Activated CD4-positive, CD25-positive, alpha-beta regulatory T cell treated with anti-CD3 and anti-CD28 coated beads, Interleukin-2, amount 50 U/mL, for 24 hours (primary cell): ENCODE measurements at places on chromosomes 4 and X.

- ATAC-seq: no peak
These were observed 497.2 kb downstream of the RAPGEF2 start for GRCh38 chr4:159600061-159600460.

DNA sequence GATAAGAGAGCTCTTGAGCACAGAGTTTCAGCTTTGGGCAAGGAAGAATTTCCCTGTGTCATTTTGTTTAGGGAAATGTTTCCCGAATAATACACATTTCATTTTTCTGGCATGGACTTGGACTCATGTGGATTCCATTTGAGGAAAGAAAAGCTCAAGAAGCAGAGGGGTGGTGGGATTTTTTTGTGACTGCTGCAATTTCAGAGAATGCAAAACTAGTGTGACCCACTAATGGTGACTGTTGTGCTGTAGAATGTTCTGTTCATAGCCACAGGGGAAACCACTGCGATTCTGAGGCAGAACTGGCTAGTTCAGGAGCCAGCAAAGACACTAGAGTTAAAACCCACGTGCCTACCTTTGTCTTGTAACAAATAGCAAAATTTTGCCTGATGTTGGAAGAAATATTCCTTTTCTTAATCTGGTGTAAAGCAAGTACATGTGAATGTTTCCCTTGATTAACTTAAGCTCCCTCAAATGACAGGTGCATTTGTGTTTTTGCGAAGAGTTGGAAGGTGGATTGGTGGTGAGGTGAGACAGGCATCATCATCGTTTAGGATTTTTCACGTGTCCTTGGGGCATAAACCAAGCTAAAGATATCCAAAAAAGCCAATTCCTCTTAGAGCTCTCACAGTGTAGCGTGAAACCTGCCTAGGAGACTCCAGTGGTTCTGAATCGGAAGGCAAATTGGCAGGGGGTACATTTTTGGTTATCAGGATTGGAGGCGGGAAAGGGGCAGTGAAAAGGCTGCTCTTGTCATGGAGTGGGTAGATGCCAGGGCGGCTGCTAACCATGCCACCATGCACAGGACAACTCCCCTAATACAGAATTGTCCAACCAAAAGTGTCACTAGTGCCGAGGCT lies 38.0 kb upstream of the FAM9C start:
- peak; percentile 30 for ATAC-seq

DNA sequence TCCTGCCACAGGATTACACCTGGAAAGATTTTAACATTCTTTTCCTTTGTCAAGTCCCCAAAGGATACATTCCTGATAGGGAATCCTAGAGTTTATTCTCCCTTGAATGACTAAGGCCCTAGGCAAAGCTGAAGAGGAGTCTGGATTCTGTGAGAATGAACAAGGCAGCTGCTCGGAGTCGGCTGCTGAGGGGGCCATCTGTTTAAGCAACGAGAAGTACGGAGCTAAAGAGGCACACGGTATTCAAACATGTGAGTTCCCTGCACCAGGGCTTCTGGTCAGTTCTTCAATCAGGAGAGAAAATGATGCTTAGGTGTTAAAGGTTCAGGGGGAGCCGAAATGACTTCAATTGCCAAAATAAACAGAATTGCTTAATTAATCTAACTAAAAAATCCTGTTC lies 97.6 kb downstream of the MGST2 start:
- no peak for ATAC-seq

- ATAC-seq: no peak
These were observed 118.6 kb upstream of the NEIL3 start for GRCh38 chr4:177190995-177191580.

DNA sequence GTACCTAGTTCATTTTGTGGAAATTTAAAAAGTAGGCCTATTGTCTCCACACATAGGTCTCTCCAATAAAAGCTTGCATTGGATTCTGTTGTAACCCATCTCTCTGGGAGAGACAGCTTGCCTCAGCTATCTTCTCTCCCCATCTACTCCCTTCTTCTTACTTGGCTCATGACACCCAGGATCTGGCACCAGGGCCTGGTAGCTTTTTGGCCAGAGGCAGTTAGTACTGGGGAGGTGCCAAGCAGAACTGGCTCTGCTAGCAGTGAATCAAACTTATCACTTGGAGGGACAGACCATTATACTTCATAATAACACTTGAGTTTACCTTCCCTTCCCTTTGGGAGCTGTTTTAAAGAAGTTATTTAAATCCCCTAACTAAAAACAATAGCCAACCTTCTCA lies 31.8 kb downstream of the PLAC1 start:
- no peak for ATAC-seq

DNA sequence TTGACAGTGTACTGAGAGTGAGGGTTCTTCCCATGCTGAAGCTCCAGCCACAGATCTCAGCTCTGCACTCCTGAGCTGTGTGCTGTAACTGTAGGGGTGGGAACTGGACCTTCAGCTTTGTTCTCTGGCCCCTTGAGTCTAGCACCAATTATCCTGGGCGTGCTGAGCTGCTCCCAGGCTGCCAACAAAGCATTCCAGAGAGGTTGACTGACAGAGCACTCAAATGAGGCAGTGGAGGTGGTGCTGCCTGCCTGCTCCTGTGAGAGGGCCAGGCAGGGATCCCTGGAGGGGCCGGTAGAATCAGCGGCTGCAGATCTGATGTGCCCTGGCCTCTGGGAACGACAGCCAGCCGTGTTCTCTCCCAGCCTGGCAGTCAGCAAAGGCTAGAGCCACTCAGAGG lies 375.7 kb upstream of the AADAT start:
- no peak for ATAC-seq

DNA sequence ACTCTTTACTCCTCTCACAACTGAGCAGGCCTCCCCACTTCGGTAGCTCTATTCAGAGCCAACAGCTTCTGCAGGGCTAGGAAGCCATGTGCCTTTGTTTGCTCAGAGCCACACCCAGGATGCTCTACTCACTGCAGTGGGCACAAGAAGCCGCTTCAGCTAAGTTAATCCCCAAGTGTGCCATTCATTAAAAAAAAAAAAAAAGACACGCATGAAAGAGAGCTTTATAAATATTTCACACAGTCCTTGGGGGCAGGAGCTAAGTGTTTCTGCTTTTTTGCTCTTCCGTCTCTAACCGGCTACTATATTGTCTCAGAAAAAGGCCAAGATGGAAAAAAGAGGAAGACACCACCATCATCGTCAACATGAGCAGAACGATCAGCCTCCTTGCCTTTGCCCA lies 8.1 kb downstream of the CRMP1 start:
- no peak for ATAC-seq

DNA sequence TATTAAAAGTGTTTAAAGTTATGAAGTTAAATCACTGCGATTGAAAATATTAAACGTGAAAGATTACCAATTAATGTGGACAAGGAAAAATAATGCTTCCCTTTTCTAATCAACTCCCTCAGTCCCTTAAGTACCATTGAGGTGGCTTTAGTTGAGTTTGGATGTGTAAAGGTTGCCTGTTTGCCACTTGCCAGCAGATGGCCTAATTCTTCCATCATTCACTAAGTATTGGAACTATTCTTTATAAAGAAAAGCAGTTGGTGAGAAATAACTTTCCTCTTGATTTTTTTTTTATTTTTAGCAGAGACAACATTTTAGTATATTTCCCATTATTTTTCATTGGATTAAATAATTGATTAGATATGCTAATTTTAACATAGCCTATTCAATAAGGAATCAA lies 295.9 kb upstream of the TACR3 start:
- no peak for ATAC-seq

- ATAC-seq: no peak
These were observed 193.5 kb upstream of the AMOT start for GRCh38 chrX:113033966-113034680.

- ATAC-seq: no peak
These were observed 513.7 kb downstream of the RPA4 start for GRCh38 chrX:97397371-97397770.

DNA sequence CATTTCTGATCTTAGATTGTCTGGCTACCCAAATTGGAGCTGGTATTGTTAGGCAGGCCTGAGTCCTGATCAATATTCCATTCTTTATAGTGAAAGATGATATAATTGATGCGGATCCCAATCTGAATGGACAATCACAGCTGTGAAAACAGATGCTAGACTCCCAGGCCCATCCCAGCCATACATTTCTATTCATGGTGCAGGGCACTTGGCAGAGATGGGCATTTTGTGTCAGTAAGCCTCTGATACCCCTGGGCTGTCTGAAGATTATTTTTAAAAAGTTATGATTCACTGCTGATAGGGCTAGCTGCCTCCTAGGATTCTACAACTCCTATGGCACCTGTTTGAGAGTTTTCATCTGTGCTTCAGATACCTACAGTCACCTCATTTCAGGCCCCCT lies 61.2 kb upstream of the TSPAN7 start:
- ATAC-seq: no peak

DNA sequence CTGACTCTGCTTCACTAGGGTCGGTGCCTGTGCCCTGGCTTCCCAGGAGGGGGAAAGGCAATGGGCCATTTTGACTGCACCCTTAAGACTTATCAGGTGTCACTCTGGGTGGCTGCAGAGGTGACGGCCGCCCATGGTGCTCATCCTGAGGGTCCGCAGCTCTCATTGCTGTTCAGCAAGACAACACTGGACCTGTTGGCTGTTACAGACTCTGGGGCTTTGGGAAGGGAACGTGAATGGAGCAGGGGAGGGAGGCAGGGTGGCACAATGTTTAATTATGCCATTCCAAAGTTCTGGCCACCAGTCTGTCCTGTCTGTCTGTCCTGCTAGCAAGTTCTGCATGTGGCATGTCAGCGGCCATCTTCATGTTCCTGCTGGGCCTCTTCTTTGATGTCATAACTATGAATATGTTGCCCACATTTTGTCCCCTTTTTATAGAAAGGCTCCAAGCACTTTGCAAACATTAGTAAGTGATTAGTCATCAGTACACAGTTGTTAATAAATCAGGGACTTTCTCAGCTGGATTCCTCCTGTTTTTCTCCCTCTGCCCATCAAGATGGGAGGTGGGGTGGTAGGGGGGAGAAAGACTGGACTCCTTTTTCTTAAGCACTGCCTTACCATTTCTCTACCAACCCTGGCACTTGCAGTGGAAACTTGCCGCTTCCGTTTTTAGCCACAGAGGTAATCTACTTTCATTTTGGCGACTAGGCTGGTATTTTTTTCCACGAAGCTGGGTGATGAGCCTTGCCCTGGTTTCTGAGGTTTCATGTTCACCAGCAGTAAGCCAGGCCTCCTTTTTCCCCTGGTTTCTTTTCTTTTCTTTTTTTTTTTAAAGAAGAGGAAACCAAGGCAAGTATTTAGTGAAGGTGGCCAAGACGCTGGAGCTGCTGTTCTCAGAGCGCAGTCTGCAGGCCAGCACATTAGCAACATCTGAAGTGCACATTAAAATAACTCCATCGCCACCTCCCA lies 88.6 kb upstream of the TRIM2 start:
- ATAC-seq: peak; percentile 79

- peak; percentile 49 for ATAC-seq
These were observed at the start of gene SEL1L3 for GRCh38 chr4:25862411-25863346. TSS of gene SEL1L3 (minus strand) at chr4:25862988. CDS start at chr4:25862836, 152 bp downstream.

GRCh38 chr4:109389369-109390114 lies 44.1 kb upstream of the SEC24B start:
- ATAC-seq: no peak

GRCh38 chr4:10743357-10743756 lies 58.8 kb upstream of the CLNK start:
- ATAC-seq: no peak

- no peak for ATAC-seq
These were observed 76.2 kb downstream of the MTMR1 start for GRCh38 chrX:150769408-150769807.

DNA sequence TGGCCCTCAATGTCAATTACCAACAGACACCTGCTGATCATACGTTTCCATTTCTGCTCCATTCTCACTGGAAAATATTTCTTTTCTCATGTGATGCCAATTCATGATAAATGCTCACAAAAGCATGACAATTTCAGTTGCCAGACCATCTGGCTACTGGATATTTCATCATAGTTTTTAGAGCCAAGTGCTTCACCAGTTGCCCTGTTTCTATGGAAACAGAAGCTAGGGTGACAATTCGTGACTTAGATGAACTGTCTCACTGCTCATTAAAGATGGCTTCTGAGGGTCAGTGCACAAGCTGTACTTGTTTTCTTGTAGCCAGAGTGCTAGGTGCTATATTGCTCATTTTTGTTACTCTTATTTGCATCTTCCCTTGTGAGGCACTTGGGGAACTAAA lies 184.9 kb downstream of the COMMD8 start:
- ATAC-seq: no peak

- no peak for ATAC-seq
These were observed 23.2 kb upstream of the UVSSA start for GRCh38 chr4:1323635-1324442.

DNA sequence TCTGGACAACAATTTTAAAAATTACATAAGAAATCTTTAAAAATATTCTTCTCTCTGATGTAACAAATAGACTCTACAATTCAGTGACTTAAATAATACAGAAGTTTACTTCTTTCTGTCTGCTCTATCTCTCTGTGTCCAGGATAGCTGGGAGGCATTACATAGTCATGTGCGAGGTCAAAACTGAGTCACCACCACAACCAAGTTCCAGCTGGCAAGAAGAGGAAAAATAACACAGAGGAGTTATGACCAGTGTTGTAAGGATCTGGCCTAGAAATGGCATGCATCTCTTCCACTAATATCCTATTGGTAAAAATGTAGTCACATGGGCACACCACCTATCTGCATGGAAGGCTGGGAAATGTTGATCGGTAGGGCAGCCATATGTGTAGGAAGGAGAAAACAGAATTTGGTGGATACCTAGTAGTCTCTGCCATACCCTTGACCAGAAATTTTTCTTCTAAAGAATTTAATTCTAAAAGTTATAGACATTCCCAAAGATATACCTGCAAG lies 39.4 kb upstream of the WDFY3 start:
- ATAC-seq: no peak

GRCh38 chr4:173958445-173958844 lies 325.0 kb downstream of the FBXO8 start:
- ATAC-seq: no peak

DNA sequence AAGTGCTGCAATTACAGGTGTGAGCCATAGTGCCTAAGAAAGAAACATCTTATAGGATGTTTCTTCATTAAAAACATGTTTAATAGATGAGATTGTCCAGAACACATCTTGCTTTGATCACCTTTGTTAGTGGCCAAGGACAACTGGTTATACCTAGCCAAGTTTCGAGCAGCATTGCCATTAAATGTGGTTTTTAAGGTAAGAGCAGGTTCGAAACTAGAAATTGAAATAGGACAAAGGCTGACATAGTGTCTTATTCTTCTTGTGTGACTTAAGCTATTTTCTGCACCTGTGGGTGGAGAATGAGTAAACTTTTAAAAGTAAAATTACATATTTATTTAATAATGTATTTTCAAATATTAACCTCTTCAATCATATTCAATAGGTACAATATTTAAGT lies 59.0 kb downstream of the RBPJ start:
- ATAC-seq: no peak

- ATAC-seq: no peak
These were observed at the start of gene PRRG1 for GRCh38 chrX:37349221-37350033. TSS of gene PRRG1 (plus strand) at chrX:37349364. CDS start at chrX:37406250, 56,886 bp downstream.

- no peak for ATAC-seq
These were observed 261.7 kb upstream of the FAM241A start for GRCh38 chr4:111883557-111883999.
